Esophagus muscularis mucosa (tissue), 4 donors: ENCODE measurements at places on chromosomes 6 and 20. TPM values are rescaled to one million over a fixed set of nuclear protein-coding genes. Genes with fewer than 3 reads are reported as not detected.

Gene SIRPD
- not detected for total RNA-seq

Gene SOX18
- total RNA-seq, result 16.8 TPM

- no peak for DNase-seq
- H3K27ac ChIP-seq, result no peak overlapping the region
- H3K27me3 ChIP-seq, result no peaks in the 10 kb centered on the region
- no peak overlapping the region for H3K4me3 ChIP-seq
- no peaks in the 10 kb centered on the region for H3K36me3 ChIP-seq
- H3K4me1 ChIP-seq, result peaks cover 26% of the 10 kb centered on the region
Measured at GRCh38 chr20:49751397-49751736, 37.7 kb upstream of the B4GALT5 start.

- H3K27me3 ChIP-seq, result no peaks in the 10 kb centered on the region
- H3K36me3 ChIP-seq, result no peaks in the 10 kb centered on the region
- H3K4me1 ChIP-seq, result peaks cover 16% of the 10 kb centered on the region
- H3K27ac ChIP-seq, result no peak overlapping the region
- no peak overlapping the region for H3K4me3 ChIP-seq
Measured at GRCh38 chr20:23644164-23644563, 6.4 kb upstream of the CST3 start.

DNA sequence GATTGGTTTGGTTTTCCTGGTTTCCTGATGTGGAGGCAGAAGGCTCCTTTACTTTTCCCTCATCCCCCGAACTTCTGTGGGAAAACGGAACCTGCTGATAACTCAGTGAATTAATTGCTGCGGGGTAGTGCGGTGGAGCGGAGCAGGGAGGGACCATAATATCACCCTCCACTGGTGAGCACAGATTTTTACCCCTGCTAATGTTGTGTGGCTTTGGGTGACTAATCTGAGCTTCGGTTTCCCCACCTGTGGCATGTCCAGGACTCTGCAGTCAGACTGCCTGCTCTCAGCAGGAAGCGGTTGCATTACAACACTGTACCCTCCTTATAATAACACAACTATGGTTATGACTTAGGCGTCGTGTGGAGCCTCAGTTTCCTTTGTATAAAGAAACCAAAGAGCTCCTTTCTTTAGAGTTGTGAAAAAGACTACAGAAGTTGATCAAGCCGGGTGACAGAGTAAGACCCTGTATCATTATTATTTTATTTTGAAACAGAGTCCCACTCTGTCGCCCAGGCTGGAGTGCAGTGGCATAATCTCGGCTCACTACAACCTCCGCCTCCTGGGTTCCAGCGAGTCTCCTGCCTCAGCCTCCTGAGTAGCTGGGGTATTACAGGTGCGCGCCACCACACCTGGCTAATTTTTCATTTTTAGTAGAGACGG lies 2.2 kb upstream of the ID1 start:
- peaks cover 21% of the 10 kb centered on the region for H3K4me1 ChIP-seq
- DNase-seq, result no peak
- H3K27me3 ChIP-seq, result no peaks in the 10 kb centered on the region
- no peak overlapping the region for H3K4me3 ChIP-seq
- H3K36me3 ChIP-seq, result peaks cover 22% of the 10 kb centered on the region
